ENCODE measurements at places on chromosomes 12 and 14.

GRCh38 chr14:85853996-85854526, 324.1 kb downstream of the FLRT2 start:
- no peak for DNase-seq

- DNase-seq: no peak
These were observed 331.4 kb downstream of the BCAT1 start for GRCh38 chr12:24617471-24617870.

DNA sequence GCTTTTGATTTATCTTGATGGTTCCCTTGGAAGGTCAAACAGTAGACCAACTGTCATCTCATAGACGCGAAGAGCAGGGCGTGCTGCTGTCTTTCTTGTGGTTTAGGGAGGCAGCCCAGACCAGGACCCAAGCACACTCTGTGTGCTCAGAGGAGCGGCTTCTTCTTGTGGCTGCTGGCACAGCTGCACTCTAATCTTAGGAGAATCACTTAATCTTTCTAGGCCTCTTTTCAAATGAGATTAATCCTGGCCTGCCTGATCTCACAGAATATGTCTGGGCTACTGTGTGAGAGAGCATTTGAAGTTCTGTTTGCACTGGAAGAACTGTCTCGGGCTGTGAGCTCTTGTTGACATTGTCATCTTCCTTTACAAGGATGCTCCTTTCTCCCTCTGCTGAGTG, 60.0 kb upstream of the TRAF3 start:
- no peak for DNase-seq

- no peak for DNase-seq
These were observed 1.3 kb upstream of the KRT79 start for GRCh38 chr12:52835271-52836041.

- DNase-seq: no peak
These were observed 141.7 kb upstream of the GARIN6 start for GRCh38 chr12:99505805-99506204.

- DNase-seq: no peak
These were observed 107.2 kb downstream of the UNC79 start for GRCh38 chr14:93537951-93538350.

DNA sequence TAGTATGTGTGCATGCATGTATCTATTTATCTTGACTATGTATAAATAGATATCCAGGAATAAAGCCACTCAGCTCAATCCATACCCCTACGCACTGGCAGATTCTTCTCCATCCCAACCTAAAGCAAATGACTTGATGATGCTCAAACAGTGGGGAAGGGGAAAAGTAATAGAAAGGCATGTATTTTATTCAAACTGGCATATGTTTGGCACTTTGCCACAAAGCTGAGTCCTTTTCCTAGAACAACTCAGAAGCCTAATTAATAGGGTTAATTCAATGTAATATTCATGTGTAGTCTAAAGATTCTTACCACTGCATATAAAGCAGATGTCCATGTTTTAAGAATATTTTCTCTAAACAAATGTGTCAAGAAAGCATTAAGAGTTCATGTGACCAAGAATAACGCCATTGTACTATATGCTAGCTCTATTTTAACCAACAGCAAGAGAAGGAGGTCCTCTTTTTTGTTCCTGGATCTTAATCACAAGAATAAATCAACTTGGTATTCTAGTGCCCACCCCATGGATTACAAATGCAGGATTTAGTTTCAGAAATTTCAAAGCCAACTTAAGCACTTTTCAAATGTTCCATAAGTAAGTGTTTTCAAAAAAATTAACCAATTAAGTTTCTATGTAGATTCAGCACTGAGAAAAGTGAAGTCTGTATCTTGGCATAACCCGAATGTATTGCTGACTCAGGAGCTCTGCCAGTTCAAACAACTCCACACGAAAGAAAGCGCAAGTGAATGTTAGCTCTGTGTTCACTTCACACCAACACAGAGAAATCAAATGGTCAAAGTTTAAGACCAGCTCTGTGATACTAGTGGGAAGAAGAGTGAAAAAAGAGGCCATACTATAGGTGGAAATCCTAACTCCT, 233.6 kb downstream of the MED13L start:
- DNase-seq: no peak

- DNase-seq: no peak
These were observed 175.8 kb downstream of the CALM1 start for GRCh38 chr14:90572441-90573150.

GRCh38 chr12:7937833-7938506, 2.0 kb upstream of the SLC2A3 start:
- peak; percentile 28 for DNase-seq

- no peak for DNase-seq
These were observed 26.8 kb downstream of the CCDC177 start for GRCh38 chr14:69547701-69548348.

DNA sequence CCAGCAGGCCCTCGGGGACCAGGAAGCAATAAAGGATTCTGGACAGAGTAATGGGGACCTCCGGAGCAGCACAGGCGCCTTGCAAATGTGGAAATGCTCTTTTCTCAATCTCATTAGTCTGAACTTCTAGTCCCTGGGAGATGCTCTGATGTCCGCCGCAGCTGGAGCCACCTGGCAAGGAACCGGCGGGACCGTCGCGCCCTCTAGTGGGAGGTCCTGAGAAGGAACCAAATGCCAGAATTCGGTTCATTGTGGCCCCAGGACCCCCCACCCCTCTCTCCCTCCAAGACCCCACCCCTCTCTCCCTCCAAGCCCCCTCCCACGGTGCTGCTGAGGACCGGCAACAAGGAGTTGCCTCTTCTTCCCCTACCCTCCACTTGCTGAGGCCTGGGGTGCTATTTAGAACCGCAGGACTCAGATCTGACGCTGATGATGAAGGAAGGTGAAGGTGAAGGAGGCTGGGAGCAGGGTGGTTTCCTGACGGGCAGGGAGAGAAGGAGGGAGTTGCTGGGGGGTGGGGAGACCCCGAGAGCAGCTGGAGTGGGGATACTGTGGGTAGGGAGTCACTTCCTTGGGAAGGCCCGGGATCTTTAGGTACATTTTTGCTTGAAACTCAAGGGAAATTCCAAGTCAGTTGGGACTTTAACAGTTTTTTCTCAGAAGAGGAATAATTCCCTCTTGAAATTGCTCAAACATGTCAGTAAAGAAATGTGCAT, 42.5 kb downstream of the SMIM41 start:
- DNase-seq: peak; percentile 74

- DNase-seq: no peak
These were observed 55.3 kb downstream of the ISCA2 start for GRCh38 chr14:74548881-74549280.

GRCh38 chr12:92927436-92928281, 1.4 kb downstream of the EEA1 start:
- DNase-seq: peak; percentile 45

- no peak for DNase-seq
These were observed 158.7 kb upstream of the LRIG3 start for GRCh38 chr12:59079002-59079401.

- DNase-seq: no peak
These were observed 29.2 kb upstream of the WSCD2 start for GRCh38 chr12:108099778-108100489.

DNA sequence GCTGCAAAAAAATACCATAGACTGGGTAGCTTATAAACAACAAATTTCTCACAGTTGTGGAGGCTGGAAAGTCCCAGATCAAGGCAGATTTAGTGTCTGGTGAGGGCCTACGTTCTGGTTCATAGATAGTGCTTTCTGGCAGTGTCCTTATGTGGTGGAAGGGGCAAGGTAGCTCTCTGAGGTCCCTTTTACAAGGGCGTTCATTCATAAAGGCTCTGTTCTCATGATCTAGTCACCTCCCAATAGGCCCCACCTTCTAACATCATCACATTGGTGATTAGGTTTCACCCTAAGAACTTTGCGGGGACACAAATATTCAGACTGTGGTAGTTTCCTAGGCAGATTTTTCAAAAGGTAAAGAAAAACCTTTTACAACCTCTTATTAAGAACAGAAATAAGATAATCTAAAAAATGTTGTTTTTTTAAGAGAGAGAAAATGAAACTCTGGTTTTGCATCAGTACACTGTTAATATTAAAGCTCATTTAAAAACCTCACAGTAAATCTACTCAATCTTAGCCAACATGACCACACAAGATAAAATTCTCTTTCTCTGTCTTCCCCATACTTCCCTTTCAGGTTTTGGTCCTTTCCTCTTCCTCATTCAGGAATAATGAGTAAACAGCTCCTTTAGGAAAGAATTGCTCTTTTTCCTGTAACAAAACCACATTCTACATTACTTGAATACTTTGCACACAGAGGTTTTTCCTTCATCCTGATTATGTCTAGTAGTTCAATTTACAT, 117.5 kb downstream of the UNC79 start:
- no peak for DNase-seq

DNA sequence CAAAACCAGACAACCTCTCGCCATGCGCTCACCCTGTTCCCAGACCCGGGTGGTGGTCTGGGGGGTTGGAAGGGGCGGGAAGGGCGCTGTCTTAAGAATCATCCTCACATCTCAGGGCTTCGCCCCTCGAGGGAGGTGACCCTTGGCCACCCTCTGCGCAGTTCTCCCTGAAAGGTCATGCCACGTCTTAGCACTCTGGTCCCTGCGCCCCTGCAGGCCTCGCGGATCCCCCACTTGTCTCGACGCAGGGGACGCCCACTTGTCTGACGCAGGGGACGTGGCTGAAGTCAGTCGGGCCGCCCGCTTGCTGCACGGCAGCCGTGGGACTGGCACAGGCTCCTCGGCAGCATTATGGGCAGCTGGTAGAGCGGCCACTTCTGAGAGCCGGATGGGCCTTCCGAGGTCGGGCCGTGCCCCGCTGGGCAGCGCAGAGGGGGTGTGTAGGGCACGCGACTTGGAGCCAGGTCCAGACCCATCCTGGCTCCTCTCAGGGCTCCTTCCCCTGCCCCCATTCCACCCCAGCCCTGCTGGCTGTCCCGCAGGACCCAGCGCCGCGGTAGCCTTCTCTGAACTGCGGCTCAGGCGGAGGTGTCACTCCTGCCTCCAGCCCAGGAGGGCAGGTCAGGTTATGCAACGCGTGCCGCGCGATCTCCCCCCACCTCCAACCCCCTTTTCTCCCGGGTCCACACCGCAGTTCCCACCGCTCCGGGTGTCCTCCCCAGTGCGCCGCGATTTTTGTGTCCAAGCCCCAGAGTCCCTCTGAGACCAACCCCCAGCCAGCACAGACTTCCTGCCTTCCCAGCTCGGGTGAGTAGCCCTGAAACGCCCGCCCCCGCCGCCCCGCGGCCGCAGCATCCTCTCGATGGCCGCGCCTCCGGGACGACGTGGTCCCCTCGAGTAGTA, 40.9 kb upstream of the CAPRIN2 start:
- peak; percentile 59 for DNase-seq

- no peak for DNase-seq
These were observed 132.2 kb upstream of the NUDT4 start for GRCh38 chr12:93245543-93245942.

GRCh38 chr14:92040431-92041051, 682 bp upstream of the TRIP11 start:
- DNase-seq: peak; percentile 25

GRCh38 chr12:5493018-5493417, 61.1 kb downstream of the NTF3 start:
- peak; percentile 60 for DNase-seq

GRCh38 chr12:23140710-23141109, 515.7 kb downstream of the ETNK1 start:
- DNase-seq: no peak

DNA sequence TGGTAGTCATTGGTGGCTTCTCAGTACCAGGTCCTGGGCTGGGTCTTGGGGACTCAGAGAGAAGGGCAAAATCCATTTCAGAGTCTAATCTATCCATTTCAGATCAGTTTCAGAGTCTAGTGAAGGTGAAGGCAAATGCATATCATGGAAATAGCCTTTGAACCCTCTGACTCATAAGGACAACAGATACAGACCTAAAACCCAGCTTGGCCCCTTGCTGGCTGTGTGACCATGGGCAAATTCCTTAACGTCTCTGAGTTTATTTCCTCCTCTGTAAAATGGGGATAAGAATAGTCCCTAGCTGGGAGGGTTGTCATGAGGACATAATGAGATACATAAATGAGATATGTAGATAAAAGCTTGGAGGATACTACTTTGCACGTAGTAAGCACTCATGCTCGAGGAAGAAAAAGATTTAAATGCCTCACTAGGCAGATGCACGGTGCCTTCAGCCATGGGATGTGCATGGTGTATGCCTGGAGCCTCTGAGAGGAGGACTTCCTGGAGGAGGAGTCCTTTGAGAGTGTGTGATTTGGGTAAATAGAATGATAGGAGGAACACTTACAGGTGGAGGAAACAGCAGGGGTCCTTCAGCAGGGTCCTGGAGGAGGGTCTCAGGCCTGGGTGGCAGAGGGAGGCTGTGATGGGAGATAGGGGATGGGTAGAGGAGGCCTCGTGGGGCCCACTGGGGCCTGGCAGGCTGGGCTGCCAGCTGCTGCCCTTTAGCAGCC, 8.0 kb downstream of the DTX1 start:
- no peak for DNase-seq

DNA sequence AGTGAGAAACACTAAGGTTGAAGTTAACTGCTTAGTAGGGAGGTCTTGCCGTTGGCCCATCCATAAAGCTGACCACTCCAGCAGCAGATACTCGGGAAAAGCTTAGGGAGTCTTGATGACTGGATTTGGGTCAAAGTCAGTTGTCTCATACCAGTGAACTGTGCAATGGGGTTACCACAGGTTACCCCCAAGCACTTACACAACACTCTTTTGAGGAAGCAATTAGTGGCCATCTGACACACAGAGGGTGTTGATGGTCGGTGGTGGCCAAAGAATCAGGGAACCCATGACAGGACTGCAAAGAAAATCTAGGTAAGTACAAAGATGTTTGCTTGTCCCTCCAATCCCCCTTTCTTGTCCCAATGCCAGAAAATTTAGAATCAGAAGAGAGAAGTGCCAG, 410.2 kb downstream of the APAF1 start:
- no peak for DNase-seq

DNA sequence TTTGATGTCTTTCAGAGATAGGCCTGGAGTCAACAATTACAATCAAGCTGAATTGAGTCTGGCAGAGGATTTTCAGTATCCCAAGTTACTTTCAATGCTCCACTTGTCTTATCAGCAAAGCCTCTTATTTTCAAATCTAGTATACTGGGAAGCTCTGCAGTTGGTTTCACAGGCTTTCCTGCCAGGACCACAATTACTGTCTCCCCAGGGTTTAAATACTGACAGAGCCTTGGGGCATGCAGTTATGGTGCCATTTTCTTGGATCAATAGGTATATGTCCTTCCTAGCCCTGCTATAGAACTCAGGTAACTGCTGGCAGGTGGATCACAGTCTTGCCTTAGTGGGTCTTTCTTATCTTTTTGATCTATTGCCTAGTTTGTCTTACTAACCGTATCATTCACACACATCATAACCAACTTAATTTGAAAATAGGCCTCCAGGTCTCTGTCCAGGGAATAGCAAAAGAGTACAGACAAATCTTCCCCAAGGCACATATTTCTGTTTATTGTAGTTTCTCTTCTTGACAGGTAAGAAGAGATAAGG, 22.4 kb upstream of the RNU6-8 start:
- DNase-seq: no peak

- no peak for DNase-seq
These were observed 74.3 kb downstream of the FUT8 start for GRCh38 chr14:65486863-65487262.

- no peak for DNase-seq
These were observed 290.4 kb upstream of the TBX3 start for GRCh38 chr12:114974333-114974732.
